ENCODE measurements at places on chromosomes 1 and 21.

DNA sequence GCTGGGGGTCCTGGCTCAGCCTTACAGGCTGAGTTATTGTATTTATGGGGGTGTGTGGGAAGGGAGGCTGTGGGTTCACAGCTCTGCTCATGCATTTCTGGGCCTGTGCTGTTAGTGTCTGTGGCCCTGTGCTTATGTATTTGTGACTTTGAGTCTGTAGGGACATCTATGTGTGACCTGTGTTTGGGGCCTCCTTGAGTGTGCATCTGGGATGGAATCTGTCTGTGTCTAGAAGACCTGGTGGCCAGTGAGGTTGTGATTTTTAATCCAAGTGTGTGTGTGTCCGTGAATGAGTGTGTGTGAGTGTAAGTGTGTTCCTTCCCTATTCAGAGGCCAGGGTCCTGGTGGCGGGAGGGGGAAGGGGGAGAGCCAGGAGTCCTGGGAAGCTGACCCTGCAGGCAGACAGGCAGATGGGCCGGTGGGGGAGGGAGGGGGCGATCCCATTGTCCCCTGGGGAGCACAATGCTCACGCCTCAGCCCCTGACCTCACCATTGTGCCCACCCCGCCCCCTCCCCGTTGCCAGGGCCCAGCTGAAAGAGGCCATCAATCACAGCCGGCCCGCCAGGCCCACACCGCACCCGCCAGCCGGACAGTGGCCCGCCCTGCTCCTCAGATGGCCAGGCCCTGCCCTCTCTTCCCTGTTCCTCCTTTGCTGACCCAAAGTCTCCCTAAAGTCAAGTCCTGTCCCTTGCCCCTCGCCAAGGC, 19.6 kb downstream of the SLC27A3 start:
- DNase-seq: no peak

- no peak for DNase-seq
Measured at GRCh38 chr21:29144736-29145353, 14.4 kb downstream of the MAP3K7CL start.

DNA sequence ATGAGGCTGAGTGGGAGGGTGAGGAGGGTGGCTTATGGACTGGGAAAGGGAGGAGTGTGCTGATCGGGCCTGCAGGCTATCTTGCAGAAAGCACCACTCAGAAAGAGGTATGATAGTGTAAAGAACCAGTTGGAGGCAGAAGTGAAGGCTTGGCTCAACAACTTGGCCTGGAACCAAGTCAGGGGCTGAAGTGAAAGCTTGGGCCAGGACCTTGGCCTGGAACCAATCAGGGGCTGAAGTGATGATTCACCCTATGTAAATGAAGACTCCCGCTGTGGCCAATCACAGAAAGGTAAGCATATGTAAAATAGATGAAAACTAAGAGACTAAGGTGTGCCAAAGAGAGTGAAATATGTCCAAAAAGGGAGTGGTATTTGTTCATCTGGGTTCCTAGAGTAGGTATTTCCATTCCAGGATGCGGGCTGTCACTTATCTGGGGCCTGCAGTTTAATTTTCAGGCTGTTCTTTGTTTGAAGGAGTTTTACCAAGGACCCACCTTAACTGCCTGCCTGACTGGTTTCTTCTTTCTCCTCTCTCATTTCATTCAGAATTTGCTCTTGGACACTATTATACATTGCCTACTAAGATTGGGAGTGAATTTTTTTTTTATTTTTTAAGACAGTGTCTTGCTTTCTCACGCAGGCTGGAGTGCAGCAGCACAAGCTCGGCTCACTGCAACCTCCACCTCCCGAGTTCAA, 5.1 kb upstream of the RFX5 start:
- DNase-seq: no peak

DNA sequence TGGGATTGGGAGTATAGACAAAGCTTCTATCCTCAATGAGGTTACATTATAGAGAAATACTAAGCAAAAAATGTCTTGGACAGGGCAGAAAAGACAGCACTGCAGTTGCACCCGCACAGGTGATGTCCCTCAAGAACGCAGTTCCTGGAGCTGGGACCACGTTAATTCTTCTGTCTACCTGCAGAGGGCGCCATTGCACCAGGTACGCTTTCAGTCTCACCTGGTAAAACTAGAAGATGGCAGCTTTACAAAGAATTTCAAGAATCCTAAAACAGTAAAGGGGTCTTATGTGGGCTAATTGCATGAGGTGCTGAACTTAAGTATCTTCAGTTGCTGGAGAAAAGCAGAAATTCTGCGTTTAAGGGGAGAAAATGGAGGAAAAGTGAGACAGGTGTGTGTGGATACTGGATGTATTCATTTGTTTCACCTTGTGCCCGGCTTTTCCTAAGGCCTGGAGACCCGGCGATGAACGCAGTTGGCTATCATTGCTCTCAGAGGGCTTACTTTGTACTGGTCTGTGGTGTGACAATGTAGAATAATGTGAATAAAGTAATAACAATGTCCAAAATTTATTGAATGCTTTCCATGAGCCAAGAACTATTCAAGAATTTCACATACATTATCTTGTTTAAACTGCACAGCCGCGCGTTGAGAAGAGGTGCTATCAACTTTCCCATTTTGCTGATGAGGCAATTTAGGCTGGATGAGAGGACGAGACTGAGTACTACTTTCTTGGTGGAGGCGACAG, 276.3 kb upstream of the GREM2 start:
- DNase-seq: no peak

GRCh38 chr1:107750364-107750959, 214.5 kb downstream of the VAV3 start:
- peak; percentile 38 for DNase-seq

- DNase-seq: no peak
Measured at GRCh38 chr1:110610084-110610483, 3.9 kb upstream of the KCNA2 start.

- DNase-seq: no peak
Measured at GRCh38 chr1:36644556-36644955, 161.8 kb upstream of the CSF3R start.

DNA sequence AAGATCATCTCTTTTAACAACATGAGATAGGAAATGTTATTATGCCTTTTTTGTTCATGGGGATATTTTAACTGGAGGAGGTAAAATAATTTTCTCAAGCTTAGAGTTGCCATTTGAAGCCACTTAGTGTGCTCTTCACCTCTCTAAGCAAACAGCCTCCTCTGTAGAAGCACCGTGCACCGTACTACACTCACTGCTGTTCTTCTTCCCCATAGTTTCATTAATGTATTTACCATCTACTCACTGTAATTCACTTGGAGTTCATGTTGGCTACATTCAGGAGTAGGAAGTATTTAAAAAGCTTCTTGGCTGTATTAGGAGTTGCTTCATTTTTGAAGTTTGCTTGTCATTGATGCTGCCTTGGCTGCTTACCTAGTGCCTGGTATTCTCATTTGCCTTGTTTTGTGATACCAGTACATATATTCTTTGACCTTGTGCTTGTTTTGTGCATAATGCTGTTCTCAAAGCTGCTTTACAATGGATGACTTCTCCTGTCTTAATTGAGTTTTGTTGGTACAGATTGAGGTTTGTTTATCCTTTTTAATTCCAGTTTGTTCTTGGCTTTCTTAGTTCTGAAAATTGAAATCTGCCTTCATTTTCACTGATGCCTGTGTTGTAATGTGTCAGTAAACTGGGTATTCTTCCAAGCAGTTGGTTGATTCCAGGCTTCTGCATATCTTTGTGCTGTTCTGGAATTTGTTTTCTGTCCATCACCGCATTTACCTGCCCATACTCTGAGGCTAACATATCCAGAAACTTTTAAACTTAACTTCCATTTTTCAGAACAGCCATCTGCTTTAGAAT, 240.4 kb downstream of the HMCN1 start:
- no peak for DNase-seq

GRCh38 chr1:112628516-112628915, 8.9 kb downstream of the CAPZA1 start:
- DNase-seq: no peak

- DNase-seq: no peak
Measured at GRCh38 chr1:1894354-1895059, 3.6 kb upstream of the GNB1 start.

- DNase-seq: no peak
Measured at GRCh38 chr1:228118040-228118439, 8.9 kb upstream of the MRPL55 start.

DNA sequence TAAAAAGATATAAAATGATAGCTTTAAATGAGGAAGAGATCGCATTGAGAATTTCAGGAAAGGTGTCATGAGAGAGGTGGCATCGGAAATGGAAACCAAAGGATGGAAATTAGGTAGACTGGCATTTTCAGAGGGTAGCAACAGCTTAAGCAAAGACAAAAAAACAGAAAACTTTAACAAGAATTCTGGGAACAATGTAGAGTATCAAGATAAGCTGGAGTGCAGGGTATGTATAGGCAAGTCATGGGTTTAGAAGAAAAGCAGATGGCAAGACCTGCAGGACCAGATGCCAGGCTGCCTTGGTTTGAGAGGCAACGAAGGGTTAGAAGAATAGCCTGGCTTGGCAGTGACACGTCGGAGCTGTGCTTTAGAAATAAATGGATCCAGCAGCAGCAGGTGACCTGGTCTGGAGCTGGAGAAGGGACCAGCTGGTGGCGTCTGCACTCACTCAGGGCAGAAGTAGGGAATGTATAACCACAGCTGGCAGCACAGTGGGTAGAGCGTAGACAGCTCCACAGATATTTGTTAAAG, 149.4 kb upstream of the TIAM1 start:
- no peak for DNase-seq

GRCh38 chr1:11634365-11635192, 19.6 kb downstream of the FBXO2 start:
- DNase-seq: no peak

- no peak for DNase-seq
Measured at GRCh38 chr1:58580186-58580585, 3.1 kb upstream of the TACSTD2 start.

GRCh38 chr1:95575291-95575690, 341.3 kb downstream of the RWDD3 start:
- no peak for DNase-seq

DNA sequence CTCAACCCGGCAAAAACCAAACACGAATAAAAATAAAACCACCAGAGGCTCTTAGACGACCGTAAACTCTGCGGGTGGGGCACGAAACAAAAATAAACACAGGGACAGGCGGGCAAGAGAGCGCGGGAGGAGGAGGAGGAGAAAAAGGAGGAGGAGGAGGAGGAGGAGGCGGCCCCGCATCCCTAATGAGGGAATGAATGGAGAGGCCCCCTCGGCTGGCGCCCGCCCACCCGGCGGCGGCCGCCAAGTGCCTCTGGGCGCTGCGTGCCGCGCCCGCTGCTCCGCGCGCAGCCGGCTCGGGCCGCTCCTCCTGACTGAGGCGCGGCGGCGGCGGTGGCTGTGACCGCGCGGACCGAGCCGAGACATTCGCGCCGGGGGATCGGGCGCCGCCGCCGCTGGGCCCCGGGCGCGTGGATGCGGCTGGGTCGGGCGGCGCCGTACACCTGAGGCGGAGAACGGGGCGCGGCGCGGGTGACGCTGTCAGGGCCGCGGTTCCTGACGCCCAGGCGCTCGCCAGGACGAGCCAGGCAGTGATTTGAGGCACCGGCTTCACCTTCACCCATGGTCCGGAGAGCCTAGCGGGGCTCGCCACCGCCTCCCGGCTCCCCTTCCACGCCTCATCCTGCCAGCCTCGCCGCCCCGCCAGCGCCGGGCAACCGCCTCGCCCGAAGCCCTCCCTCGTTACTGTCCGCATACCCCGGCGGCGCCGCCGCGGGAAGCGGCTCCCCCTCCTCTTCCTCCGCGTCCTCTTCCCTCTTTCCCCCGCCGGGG, at the start of gene MARK1:
TSS of gene MARK1 (plus strand) at position 229 of the 771 bp plus-strand sequence. CDS start 687 bp downstream, outside the sequence.
- no peak for DNase-seq

- no peak for DNase-seq
Measured at GRCh38 chr1:6517435-6517851, 26.0 kb upstream of the PLEKHG5 start.

DNA sequence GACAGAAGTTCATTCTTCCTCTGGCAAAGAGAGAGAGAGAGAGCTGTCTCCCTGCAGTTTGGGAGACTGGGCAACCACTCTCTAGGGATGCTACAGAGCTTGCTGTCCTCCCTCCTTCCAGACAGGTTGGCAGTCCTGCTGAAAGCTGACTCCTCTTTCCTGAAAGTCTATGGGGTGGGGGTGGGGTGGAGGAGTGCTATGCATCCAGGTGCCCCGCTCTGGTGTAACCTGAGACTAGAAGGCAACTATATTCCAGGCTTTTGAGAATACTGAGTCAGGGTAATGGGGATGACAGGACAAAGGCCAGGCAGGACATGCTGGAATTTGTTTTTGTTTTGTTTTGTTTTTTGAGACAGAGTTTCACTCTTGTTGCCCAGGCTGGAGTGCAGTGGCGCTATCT, 55.4 kb downstream of the OPTC start:
- no peak for DNase-seq
